Kidney (tissue), 22 donors: ENCODE measurements at places on chromosomes 7 and 10. TPM values are rescaled to one million over a fixed set of nuclear protein-coding genes. Genes with fewer than 3 reads are reported as not detected.

GRCh38 chr7:92797284-92797683 is 39.1 kb downstream of the CDK6 start:
- DNase-seq, result no peak

DNA sequence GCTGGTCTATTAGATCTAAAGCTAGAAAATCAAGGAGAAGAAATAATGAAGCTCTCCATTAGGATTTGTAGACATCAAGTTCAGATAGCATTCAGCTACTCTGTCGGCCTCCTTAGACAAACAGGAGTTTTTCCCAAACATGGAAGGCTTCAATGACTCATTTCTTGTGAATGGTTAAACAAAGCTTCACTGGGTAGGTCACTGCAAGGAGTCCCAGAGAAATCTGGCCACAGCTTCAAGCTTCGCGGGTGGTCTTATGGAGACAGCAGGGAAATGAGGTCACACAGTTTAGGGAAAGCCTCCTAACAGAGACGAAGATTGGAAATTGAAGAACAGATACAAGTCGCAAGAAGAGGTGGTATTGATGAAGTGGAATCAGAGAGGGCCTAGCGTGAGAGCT is 22.6 kb upstream of the LRRC72 start:
- no peak for DNase-seq

DNA sequence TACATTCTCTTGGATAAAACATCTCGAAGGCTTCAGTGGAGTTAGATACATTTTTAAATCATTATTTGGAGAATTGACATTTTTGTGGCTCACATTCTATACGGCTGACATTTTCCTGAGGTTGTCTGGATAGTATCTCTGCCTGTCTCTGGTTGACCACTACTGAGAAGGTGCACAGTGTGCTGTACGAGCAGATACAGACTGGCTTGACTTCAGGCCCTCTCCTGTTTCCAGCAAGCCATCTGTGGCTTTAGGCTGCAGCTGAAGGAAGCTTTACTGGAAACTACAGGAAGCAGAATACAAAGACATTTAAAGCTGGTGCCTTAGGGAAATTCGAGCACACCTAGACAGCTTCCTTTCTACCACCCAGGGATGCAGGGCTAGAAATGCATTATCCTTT is 39.3 kb upstream of the RSU1 start:
- DNase-seq, result no peak

DNA sequence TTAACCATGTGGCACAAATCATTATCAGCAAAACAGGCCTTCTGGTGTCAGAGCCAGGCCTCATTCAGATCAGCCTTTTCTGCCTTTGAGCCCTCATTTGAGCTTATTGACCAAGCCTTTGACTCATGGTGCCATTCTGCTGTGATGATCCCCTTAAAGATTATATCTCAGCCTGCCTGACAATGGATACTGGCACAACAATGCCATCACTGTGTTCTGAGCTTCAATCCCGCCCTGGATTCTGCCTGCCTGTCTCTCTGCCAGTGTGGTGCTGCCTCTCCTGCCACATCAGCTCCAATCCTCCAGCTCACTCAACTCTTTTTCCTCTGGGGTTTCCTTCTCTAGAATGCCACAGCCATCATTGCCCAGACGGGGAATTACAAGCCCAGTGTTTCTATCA is 52.6 kb downstream of the SRI start:
- no peak for DNase-seq

DNA sequence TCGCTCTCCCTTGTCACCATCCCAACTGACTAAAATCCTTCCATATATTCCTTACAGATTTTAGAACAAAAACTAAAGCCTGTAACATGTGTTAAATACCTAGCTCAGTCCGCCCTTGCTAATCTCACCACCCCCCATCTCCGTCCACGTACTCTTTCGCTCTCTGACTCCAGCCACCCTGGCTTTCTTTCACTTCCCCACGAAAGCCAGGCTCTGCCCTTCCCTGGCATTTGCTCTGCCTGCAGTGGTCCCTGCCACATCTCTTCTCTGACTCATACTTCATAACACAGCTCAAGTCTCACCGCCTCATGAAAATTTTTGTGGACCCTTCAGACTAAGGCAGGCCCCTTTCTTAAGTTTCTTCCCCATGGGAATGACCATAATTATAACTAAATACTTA is 11.7 kb upstream of the GPAM start:
- DNase-seq, result no peak

GRCh38 chr7:39733881-39734632 is 110.7 kb downstream of the RALA start:
- DNase-seq, result no peak

- DNase-seq, result peak; percentile 67
These were observed 888 bp downstream of the SLC18A2 start for GRCh38 chr10:117241541-117242462.

DNA sequence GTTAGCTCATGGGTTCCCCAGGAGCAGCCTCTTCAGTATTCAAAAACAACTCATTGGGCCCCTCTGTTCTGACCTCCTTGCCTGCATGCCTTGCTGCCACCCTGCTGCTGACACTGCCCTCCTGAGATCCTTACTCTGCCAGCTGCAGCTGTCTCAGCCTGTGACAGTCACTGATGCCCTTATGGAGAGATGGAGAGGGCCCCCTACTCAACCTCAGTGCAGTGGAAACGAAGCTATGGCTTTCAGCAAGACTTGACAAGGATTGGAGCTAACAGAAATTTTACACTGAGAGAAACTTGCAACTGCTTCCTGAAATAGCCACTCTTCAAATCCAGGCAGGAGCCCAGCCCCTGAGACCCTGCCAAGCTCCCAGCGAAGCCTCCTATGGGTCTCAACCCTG is 678.3 kb upstream of the C7orf33 start:
- no peak for DNase-seq

DNA sequence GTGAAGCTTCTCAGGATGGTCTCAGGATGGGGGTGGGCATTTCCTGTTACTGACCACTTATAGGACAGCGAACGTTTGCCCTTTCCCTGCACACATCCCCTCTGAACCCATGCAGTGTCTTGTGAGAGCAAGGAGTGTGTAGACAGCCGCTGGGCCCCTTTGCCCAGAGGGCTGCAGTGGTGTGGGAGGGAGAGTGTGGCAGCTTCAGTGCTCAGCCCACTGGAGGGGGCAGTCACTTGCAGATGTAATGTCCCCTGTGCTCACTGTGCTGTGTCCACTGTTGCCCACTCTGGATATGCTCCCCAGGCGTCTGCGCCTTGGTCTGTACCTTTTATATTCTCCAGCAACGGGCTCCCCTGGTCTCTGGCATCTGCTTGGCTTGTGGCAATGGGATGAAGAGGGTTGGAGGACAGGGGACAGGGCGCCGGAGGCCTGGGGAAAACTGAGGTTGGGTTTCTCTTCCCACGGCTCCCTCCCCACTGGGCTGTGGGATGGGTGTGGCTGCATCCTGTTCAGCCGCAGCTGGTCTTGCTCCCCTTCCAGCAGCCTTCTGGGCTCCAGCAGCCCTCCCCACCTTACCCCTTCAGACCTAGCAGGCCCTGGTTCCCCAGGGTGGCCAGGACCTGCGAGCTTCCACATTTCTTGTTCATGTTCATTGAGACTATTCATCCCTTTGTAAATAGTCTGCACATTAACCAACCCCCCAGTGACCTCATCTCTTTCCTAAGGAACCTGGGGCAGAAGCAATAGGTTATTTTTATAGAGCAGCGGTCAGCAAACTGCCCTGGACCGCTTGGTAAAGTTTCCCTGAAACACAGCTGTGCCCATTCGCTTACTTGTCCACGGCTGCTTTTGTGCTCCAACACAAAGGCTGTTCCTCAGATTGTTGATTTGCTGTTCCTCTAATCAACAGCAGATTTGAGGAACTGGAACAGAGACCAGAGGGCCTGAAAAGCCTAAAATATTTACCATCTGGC is 6.1 kb downstream of the ZNF789 start:
- DNase-seq, result no peak

DNA sequence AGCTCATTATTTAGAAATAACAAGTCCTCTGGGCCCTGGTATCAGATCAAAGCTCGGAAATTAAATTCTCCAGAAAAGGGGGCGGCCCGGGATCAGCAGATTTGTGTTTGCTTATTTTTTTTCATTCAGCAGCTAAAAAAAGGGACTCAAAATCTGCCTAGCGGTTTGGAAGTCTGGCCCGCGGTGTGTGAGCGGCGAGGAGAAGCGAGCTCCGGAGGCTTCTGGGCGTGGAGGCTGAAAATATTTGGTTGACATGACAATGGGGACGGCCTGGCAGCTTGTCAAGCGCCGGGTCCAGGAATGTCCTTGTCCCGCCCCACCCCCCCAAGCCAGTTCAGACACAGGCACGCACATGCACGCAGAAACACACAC is 43.4 kb downstream of the FOXL3 start:
- DNase-seq, result peak; percentile 73

DNA sequence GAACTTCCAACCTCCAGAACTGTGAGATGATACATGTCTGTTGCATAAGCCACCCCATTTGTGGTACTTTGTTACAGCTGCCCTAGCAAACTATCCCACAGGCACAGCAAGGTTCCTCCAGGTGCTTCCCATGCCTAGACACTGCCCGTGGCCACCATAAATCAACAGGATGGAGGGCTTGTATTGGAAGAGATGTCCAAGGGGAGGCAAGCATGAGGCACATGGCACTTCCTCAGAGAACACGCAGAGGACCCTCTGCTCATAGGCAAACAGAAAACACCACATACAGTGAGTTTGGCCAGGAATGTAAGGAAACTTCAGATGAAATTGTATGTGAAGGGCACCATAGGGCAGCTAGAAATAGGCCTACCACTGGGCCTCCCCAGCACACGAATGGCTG is 291.1 kb downstream of the GRID1 start:
- no peak for DNase-seq

- DNase-seq, result peak; percentile 17
These were observed 2.1 kb upstream of the SFMBT2 start for GRCh38 chr10:7412928-7413282.

GRCh38 chr10:12750526-12751201 is 250.8 kb downstream of the CCDC3 start:
- DNase-seq, result no peak

DNA sequence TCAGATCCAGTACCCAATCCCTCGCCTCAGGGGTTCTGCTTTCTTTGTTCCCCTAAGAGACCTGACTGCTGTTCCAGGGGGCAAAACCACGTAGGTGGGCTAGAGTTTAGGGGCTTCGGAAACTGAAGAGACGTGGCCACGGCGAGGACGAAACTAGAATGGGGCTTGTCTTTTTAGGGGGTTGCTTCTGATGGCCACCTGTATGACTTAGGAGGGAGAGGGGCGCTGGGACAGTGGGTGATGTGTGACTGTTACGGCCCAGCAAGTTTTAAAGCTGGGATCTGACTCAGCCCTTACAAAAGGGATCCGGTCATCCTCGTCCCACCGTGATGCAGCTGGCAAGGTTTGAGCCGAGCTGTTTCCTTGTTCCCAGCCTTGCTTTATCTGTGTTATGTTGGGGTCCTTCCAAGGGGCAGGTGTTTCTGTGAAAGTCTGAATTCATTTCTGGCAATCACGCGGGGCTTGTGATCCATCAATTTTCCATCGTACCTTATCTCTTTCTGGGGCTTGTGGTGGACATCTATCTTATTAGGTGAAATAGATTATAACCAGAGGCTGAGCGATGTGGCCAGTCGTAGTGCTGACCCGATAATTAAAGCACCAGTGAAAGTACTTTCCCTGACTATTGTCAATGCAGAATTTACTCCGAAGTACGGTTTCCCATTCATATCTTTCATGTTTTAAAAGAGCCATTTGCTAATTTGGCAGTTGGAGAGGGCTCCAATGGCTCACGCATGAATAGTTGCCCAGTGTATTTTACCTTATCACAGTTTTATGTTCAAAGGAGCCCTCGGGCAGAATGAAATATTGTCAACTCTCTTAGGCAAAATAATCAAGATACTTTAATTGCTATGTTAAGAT is 830 bp downstream of the MET start:
- DNase-seq, result peak; percentile 56

DNA sequence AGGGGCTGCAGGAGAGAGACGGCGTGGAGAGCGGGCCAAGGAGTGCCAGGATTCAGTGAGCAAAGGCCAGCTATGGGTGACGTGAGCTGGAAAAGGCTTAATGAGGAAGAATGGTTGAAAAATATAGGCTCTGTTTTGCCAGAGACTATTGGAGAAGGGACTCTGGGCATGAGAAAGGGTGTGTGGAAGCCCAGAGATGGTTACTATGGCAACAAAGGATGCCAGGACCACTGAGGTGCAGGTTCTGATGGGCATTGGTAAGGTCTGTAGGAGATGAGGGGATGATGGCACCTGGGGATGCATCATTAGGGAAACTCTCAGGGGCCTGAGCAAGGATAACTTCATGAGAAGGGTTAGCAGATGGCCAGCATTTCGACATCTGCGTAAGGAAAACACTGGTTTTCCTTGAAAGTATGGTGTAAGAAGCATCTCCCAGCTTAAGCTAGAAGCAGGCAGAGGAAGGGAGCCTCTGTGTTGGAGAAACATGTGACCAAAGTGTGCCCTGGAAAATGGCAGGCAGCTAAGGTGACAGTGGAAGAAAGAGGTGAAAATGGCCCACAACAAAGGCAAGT is 21.6 kb upstream of the FAM180A start:
- no peak for DNase-seq

DNA sequence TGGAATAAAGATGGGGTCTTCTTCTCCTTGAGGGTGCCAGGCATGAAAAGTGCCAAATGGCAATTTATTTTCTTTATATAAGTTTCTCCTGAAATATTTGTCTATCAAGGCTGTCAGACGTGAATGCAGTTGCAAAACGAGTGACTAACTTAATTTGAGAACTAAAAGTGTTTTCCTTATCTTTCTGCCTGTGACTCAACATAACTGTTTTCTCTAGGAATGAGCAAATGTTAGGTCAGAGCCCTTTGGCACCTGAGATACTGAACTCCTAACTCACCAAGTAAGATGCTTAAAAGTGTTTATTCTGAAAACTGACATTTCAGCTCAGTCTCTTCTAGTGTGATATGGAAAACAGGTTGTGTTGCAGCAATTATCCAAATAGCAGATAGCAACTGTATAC is 197.0 kb downstream of the STK31 start:
- DNase-seq, result no peak

DNA sequence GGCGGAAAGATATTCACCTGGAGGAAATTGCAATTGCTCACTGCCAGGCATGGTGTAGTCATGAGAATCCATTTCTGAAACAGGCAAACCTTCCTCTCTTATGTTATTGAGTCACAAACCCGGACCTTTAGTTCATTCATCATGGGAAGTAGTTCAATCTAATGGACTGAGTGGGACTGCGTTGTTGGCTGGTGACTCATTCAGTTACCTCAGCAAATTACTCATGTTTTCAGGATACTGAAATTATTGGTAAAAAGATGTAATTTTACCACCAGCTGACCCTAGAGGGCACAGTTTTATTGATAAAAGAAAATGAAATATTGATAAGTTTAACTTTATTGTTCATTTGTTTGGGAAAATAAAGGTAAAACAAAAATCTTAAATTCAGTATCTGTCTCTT is 1194.4 kb upstream of the SORCS1 start:
- no peak for DNase-seq

GRCh38 chr10:62374862-62375710 is 917 bp downstream of the ZNF365 start:
- no peak for DNase-seq

- peak; percentile 66 for DNase-seq
These were observed 80.3 kb downstream of the WDR11 start for GRCh38 chr10:120931423-120931822.

The SPDYE5 gene
- total RNA-seq, result not detected

The AKR1C3 gene
- total RNA-seq, result 61.8 TPM

The ANLN gene
- total RNA-seq, result 1.2 TPM

The ACSM6 gene
- total RNA-seq, result not detected

The FRMPD2 gene
- total RNA-seq, result 0.47 TPM

The PLCE1 gene
- 8.7 TPM for total RNA-seq

The COBL gene
- total RNA-seq, result 42.7 TPM

The KLF14 gene
- not detected for total RNA-seq

The ITPRID1 gene
- not detected for total RNA-seq

The CALHM3 gene
- total RNA-seq, result not detected

The AGR3 gene
- total RNA-seq, result 20.3 TPM

The TFR2 gene
- 0.79 TPM for total RNA-seq

The DYDC2 gene
- total RNA-seq, result 0.57 TPM

The TCF7L2 gene
- total RNA-seq, result 32.4 TPM
